ENCODE measurements at places on chromosomes 5 and 9.
A peak's percentile ranks its signal among the peaks of the same experiment; 100 is the strongest.

GRCh38 chr9:20632705-20633104 is 10.4 kb upstream of the MLLT3 start:
- DNase-seq: no peak

- DNase-seq: no peak
Observed at GRCh38 chr9:99035313-99035712, 69.6 kb upstream of the TGFBR1 start.

DNA sequence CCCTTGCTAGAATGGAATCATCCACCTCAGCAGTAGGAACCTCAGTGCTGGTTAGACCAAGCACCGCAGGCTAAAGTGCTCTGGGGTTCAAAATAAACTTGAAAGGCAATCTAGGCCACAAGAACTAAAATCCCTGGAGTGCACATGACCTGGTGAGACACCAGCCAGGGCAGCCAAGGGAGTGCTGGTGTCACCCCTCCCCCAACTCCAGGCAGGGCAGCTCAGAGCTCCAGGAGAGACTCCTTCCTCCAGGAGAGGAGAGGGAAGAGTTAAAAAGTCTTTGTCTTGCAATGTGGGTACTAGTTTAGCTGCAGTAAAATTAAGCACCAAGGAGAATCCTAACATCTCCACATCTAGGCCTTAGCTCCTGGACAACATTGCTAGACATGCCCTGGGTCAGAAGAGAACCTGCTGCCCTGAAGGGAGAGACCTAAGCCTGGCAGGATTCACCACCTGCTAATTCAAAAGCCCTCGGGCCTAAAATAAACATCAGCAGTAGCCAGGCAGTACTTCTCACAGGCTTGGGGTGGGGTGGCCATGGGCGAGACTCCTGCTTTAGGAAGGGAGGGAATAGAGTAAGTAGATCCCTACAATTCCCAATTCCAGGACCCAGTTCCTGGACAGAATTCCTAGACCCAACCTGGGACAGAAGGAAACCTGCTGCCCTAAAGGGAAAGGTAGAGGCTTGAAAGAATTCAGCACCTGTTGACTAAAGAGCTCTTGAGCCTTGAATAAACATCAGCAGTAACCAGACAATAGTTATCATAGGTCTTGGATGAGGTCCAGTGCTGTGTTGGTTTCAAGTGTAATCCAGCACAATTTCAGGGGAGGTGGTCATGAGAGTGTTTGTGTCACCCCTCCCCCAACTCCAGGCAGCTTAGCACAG is 25.8 kb downstream of the UGT3A2 start:
- no peak for DNase-seq

DNA sequence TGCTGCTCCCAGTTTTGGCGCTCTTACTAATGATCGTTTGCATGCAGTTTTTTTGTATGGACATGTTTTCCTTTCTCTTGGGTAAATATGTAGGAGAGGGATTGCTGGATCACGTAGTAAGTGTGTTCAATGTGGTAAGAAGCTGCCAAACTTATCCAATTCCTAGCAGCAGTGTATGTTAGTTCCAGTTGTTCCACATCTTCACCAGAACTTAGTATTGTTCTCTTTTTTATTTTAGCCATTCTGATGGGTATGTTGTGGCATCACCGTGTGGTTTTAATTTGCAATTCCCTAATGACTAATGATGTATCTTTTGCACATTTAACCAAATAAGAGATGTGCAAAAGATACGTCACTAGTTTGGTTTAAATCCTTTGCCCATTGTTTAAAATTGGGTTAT is 65.9 kb downstream of the IPPK start:
- DNase-seq: no peak

DNA sequence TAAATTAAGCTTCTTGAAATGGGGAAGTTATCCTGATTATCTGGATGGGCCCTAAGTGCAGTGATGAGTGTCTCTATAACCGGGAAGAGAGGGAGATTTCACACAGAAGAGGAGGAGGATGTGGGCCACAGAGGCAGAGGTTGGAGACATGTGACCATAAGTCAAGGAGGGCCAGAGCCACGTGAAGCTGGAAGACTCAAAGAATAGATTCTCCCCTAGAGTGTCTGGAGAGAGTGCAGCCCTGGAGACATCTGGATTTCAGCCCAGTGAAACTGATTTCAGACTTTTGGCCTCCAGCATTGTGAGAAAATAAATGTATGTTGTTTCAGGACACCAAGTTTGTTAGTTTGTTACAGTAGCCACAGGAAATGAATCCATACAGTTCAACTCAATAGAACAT is 442.9 kb downstream of the NTRK2 start:
- no peak for DNase-seq

- no peak for DNase-seq
Observed at GRCh38 chr5:92969781-92970237, 611.2 kb downstream of the NR2F1-AS1 start.

- no peak for DNase-seq
Observed at GRCh38 chr9:26939955-26940711, 6.9 kb downstream of the PLAA start.

DNA sequence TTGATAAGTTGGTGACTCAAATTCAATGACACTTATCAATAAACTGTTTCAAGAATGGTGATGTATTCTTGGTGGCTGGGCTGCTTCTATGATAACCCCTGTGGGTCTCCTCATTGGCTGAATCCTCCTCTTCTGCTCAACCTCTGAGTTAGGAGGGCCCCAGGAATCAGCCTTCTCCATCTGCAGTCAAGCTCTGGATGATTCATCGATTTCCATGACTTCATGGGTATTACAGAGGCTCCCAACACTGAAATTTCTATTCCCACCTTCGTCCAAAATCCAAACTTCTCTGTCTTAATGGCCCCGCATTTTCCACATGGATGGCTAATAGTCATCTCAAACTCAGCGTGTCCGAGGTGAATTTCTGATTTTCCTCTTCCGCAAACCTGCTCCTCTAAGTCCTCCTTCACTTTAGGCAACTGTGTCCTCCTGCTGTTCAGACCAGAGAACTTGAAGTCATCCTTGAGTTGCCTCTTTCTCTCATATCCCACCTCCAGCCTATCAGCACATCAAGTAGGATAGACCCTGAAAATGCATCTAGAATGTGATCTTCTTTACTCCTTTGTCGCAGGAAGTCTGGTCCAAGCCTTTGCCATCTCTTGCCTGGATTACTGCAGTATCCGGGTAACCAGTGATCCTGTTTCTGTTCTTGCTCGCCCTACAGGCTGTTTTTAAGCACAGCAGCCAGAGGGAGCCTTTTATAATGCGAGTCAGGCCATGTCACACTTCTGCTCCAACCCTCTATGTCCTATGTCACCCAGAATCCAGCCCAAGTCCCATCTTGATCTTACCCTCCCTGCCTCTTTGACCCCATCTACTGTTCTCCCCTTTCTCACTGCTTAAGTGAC is 41.4 kb upstream of the IL7R start:
- peak; percentile 16 for DNase-seq

DNA sequence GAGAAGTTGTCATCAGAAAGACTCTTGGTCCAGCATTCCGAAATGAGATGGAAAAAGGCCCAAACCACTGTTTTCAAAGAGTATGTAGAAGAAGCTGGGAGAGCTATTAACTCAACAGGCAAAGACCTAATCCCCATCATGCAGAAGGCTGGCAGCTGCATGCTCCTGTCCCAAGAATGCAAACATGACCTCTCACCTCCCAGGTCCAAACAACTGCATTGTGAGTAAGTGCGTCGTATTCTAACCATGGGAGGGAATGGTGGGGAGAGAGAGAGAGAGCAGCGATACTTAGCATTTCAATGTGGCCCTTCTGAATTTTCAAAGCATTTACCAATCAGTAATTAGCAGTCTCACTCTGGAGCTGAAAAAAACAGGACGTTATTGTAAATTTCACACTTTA is 27.6 kb downstream of the TRPC7 start:
- DNase-seq: peak; percentile 46

GRCh38 chr5:95068289-95068910 is 216.5 kb downstream of the MCTP1 start:
- no peak for DNase-seq

DNA sequence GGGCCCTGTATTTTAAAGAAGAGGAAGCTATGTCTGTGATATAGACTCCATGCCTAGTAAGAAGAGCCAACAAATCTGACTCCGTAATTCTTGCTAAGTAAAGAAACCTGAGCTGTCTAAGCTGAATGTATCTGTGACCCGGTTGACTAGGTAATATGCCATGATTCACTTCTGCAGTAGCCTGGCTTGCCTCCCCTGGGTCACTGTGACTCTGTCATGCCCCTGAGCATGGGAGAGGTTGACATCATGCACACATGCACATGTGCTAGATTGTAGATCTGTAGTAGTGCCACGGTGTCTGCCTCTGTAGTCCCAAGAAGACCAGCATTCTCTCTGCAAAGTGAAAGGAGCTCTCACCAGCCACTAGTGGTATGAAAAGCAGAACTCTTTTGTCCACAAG is 9.1 kb downstream of the SLC22A5 start:
- DNase-seq: no peak

DNA sequence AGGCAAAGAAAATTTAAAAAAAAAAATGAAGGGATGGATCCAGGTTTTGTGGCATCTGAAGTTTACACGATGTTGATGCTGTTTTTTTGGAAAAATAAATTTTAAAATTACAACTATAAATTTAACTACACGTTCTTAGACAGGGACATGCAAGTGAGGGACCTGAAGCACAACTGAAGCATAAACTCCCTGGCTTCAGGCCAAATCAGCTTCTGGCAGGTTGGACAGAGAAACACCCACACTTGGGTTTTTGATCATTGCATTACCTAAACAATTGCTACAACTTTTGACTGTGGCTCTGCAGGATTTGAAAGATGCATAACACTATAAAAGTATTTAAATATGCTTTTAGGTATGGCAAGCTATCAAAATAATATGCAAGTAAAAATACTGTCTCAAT is 1318.3 kb upstream of the DMAC1 start:
- DNase-seq: no peak

DNA sequence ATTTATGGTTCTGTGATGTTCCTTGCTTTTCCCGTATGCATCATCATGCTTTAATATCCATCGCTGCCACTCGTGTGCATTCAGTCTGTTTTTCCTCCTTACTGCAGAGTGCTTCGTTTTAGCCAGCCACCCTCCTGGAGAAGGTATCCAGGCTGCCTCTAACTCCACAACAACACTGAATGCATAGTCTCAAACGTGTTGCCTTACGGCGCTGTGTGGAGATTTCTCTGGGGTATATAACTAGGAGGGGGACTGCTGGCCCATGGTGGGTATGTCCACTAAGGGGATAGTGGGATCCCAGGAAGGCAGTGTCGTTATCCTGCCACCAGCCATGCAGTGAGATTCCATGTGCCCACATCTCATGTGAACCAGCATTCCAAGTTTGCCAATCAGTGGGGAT is 16.4 kb downstream of the BTNL9 start:
- DNase-seq: no peak

DNA sequence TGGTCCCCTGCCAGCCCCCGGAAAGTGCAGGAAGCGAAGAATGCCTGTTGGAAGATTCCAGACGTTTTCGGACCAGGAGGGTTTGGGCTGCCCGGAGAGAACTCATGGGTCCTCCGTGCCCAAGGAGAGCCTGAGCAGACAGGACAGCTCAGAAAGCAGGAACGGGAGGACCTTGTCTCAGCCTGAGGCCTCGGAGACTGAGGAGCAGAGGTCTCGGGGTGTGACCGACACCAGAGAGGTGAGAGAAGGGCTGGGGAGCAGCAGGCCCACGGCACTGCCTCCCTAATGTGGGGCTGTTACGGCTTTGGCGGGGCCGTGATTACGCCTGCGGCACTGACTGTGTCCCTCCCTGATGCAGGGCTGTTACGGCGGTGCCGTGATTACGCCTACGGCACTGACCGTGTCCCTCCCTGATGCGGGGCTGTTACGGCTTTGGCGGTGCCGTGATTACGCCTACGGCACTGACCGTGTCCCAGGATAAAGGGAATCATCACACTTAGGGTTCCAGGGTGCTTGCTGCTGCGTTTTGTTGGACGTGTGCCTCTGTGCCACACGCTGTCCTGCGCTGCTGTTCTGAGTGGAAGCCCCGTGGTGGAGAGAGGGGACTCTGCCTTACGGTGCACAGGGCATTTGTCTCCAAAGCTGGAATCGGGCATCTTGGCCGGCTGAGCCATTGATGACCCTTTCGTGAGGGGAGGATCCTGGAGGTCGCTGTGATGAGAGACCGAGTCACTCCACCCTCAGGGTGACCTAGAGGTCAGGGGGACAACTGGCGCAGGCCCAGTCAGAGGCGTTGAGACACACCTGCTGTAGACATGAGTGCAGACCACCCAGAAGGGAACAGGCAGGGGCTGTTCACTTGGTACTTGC is 25.7 kb downstream of the CEP72 start:
- no peak for DNase-seq

DNA sequence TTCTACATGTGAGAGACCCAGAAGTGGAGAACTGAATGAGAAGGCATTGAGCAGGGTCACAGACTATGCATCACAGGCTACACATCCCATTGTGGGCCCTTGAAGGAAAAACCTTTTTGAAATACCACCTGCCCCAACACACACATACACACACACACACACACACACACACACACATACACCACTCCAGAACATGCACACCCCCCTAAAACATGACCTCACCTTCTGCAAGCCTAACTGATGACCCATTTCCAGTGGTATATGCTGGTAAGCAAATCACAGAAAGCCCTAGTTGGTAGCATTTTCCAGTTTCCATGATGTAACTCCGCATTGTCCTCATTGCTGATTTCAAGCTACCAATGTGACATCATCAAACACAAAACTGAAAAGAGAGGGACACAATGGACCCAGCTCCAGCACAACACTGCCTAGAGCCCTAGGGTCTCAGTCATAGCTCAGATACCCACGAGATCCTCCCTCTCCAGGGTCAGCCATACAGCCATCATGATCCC is 36.4 kb downstream of the THBS4 start:
- no peak for DNase-seq

DNA sequence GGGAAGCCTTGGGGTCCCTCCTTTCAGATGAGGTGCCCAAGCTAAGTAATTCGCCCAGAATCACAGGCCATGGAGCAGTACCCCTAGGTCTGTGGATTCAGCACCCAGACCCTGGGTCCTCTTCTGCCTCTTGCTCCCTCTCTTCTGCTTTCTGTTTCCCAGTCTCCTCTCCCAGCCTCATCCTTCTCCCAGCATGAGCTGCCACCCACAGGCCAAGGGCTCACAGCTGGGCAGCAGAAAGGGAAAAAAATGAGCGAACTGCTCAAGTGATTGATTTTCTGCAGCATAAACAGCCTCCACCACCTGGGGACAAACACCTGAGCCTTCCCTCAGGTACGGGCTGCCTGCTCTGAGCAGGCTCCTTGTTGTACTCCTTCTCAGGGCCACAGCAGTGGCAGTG is 113.9 kb upstream of the SAP30L start:
- DNase-seq: no peak

DNA sequence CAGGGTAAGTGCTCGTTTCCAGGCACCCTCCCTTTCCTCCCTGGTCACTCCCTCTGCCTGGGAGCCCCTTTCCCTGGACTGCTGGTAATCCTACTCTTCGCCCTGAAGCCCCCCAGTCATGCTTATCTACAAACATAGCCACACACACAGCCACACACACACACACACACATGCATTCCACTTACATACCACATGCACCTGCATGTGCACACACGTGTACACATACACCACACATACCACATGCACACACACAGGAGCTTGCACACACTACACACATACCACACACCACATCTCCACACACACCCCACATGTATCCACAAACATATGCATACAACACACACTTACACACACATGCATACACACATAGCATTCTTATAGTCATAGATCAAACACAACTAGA is 358.5 kb downstream of the GADD45G start:
- no peak for DNase-seq

All from H7 (cell line).